ENCODE measurements at places on chromosomes 3 and 15.

- no peak for DNase-seq
Observed at GRCh38 chr15:37054336-37054735, 46.0 kb downstream of the MEIS2 start.

- no peak for DNase-seq
Observed at GRCh38 chr3:31373681-31374080, 159.0 kb upstream of the STT3B start.

DNA sequence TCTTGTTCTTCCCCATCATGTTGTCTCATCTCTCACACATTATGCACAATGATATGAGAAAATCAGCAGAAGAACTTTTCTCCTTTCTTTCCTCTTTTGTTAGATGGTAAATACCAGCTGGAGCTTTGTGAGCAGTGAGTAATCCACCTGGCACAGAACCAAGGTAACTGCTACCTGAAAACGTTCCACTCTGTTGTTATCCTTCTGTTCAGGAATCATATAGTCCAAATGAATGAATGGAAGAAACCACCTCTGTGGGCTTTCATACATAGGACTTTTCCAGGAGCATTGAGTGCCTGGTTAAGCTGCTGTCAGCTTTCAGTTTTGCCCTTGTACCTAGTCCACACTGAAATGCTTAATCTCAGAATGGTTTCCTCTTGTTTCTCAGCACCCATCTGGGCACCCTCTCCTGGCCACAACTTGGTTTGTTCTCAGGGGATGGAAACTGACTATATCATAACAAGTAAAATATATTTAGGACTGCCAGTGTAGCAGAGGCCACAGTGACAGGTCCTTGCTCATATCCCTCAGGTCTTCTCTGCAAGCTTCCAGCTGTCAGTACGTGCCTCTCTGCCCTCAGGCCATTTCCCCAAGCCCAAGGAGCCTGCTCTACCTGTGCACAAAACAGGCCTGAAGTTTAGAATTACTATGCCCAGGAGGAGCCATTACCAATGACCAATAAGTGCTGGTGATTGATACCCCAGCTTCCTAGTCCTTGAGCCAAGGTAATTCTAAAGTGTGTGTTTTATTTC, 23.5 kb upstream of the SLC4A7 start:
- DNase-seq, result no peak

DNA sequence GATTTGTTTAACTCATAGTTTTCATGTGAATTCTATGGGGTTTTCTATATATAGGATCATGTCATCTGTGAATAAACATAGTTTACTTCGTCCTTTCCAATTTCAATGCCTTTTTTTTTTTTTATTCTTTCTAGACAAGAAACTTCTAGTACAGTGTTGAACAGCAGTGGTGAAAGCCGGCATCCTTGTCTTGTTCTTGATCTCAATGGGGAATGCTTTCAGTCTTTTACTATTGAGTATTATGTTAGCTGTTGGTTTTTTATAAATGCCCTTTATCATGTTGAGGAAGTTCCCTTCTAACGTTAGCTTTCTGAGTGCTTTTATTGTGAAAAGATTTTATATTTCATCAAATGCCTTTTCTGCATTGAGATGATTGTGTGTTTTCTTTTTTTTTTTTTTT, 69.0 kb downstream of the SLMAP start:
- no peak for DNase-seq

- no peak for DNase-seq
Observed at GRCh38 chr3:182516597-182517336, 276.5 kb upstream of the ATP11B start.

DNA sequence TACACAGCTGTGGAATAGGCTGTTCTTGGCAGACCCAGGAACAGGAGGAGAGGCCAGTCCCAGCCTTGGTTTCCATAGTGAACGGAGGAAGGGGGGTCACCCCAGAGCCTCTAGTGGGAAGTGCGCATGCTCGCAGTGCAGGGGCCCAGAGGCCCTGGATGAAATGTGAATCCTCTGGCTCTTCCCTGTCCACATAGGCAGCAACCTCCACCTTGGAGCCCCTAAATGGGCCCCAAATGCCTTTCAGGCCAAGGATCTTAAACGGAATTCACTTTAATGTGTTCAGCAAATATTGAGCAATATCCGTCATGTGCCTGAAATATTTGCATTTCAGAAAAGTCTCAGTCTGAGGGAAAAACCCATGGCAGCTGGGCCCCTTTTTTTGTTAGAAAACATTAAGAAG, 3.3 kb upstream of the NDN start:
- DNase-seq, result no peak

- no peak for DNase-seq
Observed at GRCh38 chr15:70095408-70096214, 2.1 kb downstream of the TLE3 start.

- DNase-seq, result no peak
Observed at GRCh38 chr15:42184296-42184695, 23.8 kb downstream of the VPS39 start.

DNA sequence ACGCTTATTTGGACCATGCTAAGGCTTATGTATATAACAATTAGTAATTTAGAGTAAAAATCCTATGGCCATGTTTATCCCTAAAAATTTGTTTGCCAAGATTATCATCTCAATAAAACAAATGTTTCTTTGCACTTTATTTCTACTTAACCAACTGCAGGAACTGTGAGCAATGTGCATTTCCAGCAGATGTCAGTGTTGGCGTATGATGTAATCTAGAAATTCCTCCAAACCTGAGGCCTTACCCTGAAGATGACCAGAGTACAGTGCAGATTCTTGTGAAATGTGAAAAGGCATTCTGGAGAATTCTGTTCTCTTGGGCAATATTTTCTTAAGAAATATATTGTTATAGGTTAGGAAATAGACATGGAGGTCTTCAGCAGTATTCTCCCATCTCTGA, 205.9 kb downstream of the MBNL1 start:
- DNase-seq, result no peak
